ENCODE measurements at places on chromosomes 11 and 22. TPM values are rescaled to one million over a fixed set of nuclear protein-coding genes. Genes with fewer than 3 reads are reported as not detected.

- H3K27ac ChIP-seq = no peak overlapping the region
- H3K4me3 ChIP-seq = no peak overlapping the region
- no peaks in the 10 kb centered on the region for H3K36me3 ChIP-seq
- no peaks in the 10 kb centered on the region for H3K27me3 ChIP-seq
- no peaks in the 10 kb centered on the region for H3K4me1 ChIP-seq
- no peak for DNase-seq
Observed at GRCh38 chr11:111585371-111585770, 16.9 kb upstream of the SIK2 start.

- peaks cover 13% of the 10 kb centered on the region for H3K4me1 ChIP-seq
- DNase-seq = no peak
- no peak overlapping the region for H3K4me3 ChIP-seq
- H3K27me3 ChIP-seq = no peaks in the 10 kb centered on the region
- H3K36me3 ChIP-seq = no peaks in the 10 kb centered on the region
- no peak overlapping the region for H3K27ac ChIP-seq
Observed at GRCh38 chr22:23067691-23068090, 2.6 kb upstream of the GNAZ start.

DNA sequence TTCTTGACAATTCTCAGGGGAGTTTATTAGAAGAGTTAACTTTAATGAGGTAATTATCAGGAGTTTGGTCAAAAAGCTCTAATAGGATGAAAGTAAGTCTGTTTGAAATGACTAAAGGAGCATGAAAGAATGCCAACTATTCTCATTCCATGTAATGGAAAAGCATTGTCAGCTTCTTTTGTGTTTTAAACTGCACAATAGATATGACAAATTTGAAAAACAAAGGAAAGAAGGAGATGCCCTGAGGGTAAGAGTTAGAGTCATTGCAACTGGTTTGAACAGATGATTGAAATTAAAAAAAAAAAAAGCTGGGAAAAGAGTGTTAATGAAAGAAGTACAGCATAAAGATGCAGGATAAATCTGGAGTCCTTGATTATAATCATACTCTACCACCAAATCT is 296.8 kb upstream of the FOLH1 start:
- no peaks in the 10 kb centered on the region for H3K4me1 ChIP-seq
- no peaks in the 10 kb centered on the region for H3K36me3 ChIP-seq
- DNase-seq = no peak
- H3K27me3 ChIP-seq = no peaks in the 10 kb centered on the region
- H3K4me3 ChIP-seq = no peak overlapping the region

DNA sequence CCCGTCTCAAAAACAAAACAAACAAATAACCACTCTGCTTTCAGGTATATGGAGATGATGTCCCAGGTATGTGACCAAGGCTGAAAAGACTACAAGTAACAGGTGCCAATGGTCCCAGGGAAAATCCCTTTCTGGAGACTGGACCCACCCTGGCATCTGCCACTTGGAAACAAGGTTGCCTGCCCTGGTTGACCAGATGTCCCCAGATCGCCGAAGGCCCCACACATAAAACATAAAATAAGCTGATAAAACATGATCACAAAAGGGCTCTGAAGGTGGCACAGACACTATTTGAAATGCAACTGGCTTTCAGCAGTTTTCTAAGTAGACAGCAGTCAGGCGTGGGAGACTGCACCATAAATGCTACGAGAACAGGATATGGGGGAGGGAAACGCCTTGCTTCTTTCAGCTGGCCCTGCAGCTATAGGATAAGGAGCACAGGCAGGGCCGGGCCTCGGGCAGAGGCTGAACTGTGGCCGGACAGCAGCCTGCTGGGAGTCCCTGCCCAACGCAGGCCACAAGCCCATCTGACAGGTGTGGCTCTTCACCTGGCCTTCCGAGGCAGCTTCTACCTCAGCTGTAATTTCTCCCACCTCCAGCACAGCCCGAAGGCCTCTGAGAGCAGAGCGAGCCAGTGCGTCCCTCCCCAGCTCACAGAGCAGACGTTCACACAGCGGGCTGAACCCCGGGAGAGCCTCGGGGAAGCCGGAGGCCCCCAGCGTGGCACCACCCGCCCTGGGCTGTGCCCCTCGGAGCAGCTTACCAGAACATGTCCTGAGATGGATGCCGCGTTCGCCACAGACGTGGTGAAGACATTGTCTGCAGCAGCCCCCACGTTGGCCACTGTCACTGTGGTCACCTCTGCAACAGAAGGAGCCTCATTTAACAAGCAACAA is 4.0 kb downstream of the DEAF1 start:
- H3K4me3 ChIP-seq = no peak overlapping the region
- no peaks in the 10 kb centered on the region for H3K27me3 ChIP-seq
- no peak overlapping the region for H3K27ac ChIP-seq
- no peaks in the 10 kb centered on the region for H3K36me3 ChIP-seq
- H3K4me1 ChIP-seq = peaks cover 14% of the 10 kb centered on the region

DNA sequence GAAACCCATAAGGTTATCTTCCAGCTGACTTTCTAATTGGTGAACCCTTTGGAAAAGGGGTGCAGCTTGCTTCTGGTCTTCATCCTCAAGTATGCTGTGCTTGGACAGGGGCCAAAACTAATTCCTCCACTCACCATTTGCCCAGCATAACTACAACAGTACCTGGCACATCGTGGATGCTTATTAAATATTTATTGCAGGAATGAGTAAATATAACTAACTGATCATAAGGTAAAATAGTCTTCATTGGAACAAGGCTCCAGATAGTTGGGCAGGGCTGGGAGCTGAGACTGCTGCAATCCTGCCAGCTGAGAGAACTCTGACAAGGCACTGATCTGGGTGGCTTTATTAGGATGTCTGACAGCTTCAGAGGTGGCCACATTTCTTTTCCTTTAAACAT is 2.4 kb upstream of the SIDT2 start:
- H3K4me3 ChIP-seq = no peak overlapping the region
- peaks cover 25% of the 10 kb centered on the region for H3K4me1 ChIP-seq
- DNase-seq = no peak
- H3K36me3 ChIP-seq = no peaks in the 10 kb centered on the region

DNA sequence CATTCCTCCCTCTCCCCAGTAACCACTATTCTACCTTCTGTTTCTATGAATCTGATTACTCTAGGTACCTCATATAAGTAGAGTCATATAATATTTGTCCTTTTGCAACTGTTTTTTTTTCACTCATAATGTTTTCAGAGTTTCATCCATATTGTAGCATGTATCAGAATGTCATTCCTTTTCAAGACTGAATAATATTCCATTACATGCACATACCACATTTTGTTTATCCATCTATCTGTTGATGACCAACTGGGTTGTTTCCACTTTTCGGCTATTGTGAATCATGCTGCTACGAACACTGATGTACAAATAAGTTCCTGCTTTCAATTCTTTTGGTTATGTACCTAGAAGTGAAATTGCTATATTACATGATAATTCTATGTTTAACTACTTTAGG is 40.7 kb downstream of the MRE11 start:
- no peaks in the 10 kb centered on the region for H3K27me3 ChIP-seq
- H3K4me3 ChIP-seq = no peak overlapping the region
- no peak for DNase-seq

GRCh38 chr11:79259800-79260199 is 181.0 kb downstream of the TENM4 start:
- H3K27ac ChIP-seq = no peak overlapping the region
- H3K36me3 ChIP-seq = no peaks in the 10 kb centered on the region
- H3K4me3 ChIP-seq = no peak overlapping the region
- no peaks in the 10 kb centered on the region for H3K4me1 ChIP-seq
- no peak for DNase-seq
- H3K27me3 ChIP-seq = no peaks in the 10 kb centered on the region

DNA sequence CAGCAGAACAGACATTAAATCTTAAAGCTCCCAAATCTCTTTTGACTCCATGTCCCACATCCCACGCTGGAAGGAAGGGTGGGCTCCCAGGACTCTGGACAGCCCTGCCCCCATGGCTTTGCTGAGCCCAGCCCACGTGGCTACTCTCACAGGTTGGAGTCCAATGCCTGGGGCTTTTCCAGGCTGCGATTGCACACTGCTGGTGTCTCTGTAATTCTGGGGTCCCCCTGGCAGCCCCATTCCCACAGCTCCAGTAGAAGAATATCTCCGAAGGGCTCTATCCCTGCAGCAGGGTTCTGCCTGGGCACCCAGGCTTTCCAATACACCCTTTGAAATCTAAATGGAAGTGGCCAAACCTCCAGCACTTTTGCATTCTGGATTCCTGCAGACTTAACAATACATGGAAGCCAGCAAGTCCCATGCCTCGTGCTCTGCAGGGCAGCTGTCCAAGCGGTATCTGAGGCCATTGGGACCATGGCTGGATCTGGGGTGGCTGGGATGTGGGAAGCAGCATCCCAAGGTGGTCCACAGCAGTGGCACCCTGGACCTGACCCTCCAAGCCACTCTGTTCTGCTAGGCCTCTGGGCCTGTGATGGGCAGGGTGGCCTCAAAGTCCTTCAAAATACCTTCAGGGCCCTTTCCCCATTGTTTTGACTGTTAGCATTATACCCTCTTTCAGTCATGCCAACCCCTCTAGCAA is 47.9 kb upstream of the TH start:
- no peaks in the 10 kb centered on the region for H3K27me3 ChIP-seq
- H3K27ac ChIP-seq = no peak overlapping the region
- DNase-seq = no peak
- no peaks in the 10 kb centered on the region for H3K4me1 ChIP-seq
- H3K4me3 ChIP-seq = no peak overlapping the region
- no peaks in the 10 kb centered on the region for H3K36me3 ChIP-seq

GRCh38 chr11:95360377-95361075 is 129.5 kb upstream of the SESN3 start:
- H3K4me3 ChIP-seq = no peak overlapping the region
- no peaks in the 10 kb centered on the region for H3K27me3 ChIP-seq
- H3K27ac ChIP-seq = no peak overlapping the region
- H3K36me3 ChIP-seq = no peaks in the 10 kb centered on the region
- no peak for DNase-seq

Gene RFPL1
- not detected for total RNA-seq

Gene GAL3ST1
- not detected for total RNA-seq

Gene ZNF214
- total RNA-seq = 3.5 TPM

Gene NRXN2
- total RNA-seq = 1.9 TPM

Gene SMTNL1
- total RNA-seq = not detected

Measured in adrenal gland (tissue), 19 donors.